ENCODE measurements at places on chromosomes 4 and X. TPM values are rescaled to one million over a fixed set of nuclear protein-coding genes. Genes with fewer than 3 reads are reported as not detected.

The ETNPPL gene
- 0.32 TPM for total RNA-seq

The CSN1S1 gene
- total RNA-seq, result not detected

The FGG gene
- total RNA-seq, result not detected

The HSD17B13 gene
- 1.2 TPM for total RNA-seq

The GLRB gene
- 8.9 TPM for total RNA-seq

The CCKAR gene
- 0.26 TPM for total RNA-seq

The LEF1 gene
- total RNA-seq, result 9.5 TPM

The HERC3 gene
- 30.8 TPM for total RNA-seq

The ZNF711 gene
- total RNA-seq, result 52.6 TPM

The MAGEA10 gene
- not detected for total RNA-seq

The CCNB3 gene
- 0.21 TPM for total RNA-seq

The CXCL10 gene
- 7.6 TPM for total RNA-seq

The GLOD5 gene
- total RNA-seq, result not detected

The VCX2 gene
- not detected for total RNA-seq

The ZNF41 gene
- 14.5 TPM for total RNA-seq

The UGDH gene
- 75.3 TPM for total RNA-seq

The ABRAXAS1 gene
- 34.0 TPM for total RNA-seq

The COX7B2 gene
- not detected for total RNA-seq

The KIT gene
- 26.2 TPM for total RNA-seq

The NLGN3 gene
- 3.1 TPM for total RNA-seq

The GAGE10 gene
- not detected for total RNA-seq

The ARR3 gene
- total RNA-seq, result not detected

The GAGE2A gene
- not detected for total RNA-seq

The PPARGC1A gene
- total RNA-seq, result 6.2 TPM

The DDX53 gene
- total RNA-seq, result not detected

The TLR2 gene
- 13.3 TPM for total RNA-seq

The NXT2 gene
- total RNA-seq, result 23.4 TPM

The GATA1 gene
- total RNA-seq, result not detected

The NSG1 gene
- 5.4 TPM for total RNA-seq

The SLC16A2 gene
- total RNA-seq, result 16.1 TPM

The CLGN gene
- 4.8 TPM for total RNA-seq

All from urinary bladder (tissue), 4 donors.